IMR-90 (cell line): ENCODE measurements at places on chromosomes 16 and 17. TPM values are rescaled to one million over a fixed set of nuclear protein-coding genes. Genes with fewer than 3 reads are reported as not detected.

Gene STH
- polyA plus RNA-seq: not detected in 2 replicates

Gene TPPP3
- 2.2 and 2.4 TPM in 2 replicates for polyA plus RNA-seq

Gene ITGB3
- 9.0 and 9.8 TPM in 2 replicates for polyA plus RNA-seq

Gene ASGR1
- polyA plus RNA-seq: 3.8 and 4.2 TPM in 2 replicates
